Activated naive CD4-positive, alpha-beta T cell (primary cell): ENCODE measurements at places on chromosomes 7 and 10.
A peak's percentile ranks its signal among the peaks of the same experiment; 100 is the strongest.

DNA sequence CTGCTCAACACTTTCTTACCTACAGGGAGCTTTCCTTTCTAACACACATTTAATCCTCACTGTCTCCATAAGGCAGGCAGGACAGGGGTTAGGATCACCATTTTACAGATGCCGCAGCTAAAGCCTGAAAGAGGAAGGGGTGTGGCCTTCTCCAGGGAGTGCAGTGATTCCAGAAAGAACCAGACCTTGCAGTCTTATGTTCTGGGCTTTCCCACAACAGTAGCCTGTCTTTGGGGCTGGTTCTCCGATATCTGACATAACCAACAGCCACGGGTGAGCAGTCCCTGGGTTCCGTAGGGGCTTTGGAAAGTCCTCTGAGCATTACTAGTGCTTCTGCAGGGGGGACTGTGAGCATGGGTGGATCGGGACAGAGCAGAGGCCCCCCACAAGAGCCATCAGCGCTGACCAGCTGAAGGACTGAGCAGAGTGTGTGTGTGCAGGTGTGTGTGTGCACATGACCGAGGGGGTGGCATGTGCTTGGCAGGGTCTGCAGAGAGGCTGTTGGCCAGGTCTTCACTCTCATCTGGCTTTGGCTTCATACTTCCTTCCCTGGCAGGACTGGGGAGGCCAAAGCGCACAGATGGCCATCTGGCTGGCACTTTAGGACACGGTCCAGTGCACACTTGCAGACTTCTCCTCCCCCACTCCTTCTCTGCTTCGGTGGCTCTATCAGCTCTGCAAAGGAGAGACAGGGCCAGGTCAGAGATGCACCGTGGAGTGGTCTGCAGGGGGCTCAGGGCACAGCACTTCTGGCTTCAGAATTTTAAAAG is 400.3 kb downstream of the RPS24 start:
- no peak for DNase-seq

- no peak for DNase-seq
Observed at GRCh38 chr7:117673367-117673766, 193.5 kb downstream of the CFTR start.

GRCh38 chr10:19728376-19728775 is 87.9 kb upstream of the PLXDC2 start:
- DNase-seq = no peak

- DNase-seq = no peak
Observed at GRCh38 chr10:62433181-62433692, 59.1 kb downstream of the ZNF365 start.

DNA sequence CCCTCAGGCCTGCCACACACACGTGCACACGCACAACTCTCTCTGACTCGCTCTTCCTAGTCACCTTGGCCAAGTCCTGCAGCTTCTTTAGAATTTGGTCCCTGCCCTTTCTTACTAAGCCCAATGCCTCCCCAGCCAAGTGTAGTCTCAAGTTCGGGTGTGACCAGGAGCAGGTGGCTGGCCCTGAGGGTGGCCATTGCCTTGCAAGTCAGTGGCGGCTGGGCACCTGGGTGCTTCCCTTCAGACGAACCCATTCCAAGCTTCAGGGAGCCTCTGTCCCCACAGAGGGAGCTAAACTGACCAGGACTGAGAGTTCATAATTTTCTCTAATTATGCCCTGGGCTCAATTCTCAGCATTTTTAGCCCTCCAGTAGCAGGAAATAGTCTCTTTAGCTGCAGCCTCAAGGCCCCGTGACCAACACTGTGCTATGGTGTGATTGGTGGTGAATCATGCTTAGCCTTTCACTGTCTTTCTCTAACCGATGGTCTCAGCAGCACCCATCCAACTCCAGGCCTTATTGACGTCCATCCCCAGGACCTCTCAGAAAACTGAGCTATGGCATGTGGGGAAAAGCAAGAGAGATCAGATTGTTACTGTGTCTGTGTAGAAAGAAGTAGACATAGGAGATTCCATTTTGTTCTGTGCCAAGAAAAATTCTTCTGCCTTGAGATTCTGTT is 34.7 kb upstream of the FXYD4 start:
- DNase-seq = no peak

- DNase-seq = no peak
Observed at GRCh38 chr7:106255246-106255645, 29.5 kb downstream of the NAMPT start.

DNA sequence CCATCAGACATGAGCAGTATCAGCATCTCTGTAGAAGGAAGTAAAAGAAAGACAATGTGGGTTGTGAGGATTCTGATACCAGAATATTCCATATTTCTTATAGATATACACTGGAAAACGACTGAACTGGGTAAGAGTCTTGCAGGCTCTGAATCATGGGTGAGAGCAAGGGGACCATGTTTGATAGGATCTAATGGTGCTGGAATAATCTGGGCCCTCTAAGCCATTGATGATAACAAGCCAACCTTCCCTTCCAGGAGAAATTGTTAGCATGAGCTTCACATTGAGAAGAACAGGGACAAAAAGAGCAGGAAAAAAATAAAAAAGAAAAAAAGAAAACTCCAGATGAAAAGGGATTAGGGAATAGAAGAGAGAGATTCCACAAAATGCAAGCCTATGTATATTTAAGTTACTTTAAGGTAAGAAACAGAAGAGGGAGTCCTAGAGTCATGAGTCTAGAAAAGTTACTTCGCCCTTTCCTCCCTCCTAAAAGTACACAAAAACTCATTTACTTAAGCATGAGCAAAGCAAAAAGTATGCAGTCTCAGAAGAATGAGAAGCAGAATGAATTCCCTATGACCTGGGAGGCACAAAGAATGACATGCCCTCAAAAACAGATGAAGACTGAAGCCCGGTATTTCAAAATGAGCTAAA is 181.9 kb downstream of the TMEM26 start:
- DNase-seq = no peak

DNA sequence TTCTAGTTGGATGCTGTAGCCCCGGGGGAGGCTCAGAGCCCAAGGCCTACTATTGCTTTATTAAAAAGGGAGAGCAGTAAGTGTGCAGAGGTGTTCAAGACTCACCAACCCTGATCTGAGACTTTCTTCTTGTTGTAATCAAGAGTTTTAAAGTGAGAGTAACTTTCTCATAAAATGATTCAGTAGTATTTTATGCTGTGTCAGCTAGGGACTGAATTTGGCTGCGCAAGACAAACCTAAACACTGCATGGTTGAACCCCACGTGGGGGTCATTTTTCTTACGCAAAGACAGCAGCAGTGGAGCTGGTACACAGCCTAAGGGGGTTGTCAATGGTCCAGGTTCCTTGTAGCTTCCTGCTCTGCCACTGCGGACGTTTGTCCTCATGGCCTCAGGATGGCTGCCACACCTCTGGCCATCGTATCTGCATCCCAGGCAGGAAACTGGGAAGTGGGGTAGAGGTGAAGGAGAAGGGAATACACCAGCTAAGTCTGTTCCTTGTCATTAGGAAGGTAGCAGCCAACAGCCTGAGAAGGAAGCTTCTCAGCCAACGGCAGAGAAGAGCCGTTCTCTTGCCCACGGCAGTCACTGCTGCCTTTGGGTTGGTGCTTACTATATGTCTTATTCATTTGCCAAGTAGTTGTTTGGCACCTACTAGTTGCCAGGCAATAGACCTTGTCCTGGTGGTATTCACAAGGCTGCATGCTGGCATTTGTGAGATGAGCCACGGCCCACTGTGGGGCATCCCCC is 44.7 kb downstream of the ELFN1 start:
- DNase-seq = no peak

GRCh38 chr7:37445064-37445723 is 3.5 kb downstream of the ELMO1 start:
- no peak for DNase-seq

DNA sequence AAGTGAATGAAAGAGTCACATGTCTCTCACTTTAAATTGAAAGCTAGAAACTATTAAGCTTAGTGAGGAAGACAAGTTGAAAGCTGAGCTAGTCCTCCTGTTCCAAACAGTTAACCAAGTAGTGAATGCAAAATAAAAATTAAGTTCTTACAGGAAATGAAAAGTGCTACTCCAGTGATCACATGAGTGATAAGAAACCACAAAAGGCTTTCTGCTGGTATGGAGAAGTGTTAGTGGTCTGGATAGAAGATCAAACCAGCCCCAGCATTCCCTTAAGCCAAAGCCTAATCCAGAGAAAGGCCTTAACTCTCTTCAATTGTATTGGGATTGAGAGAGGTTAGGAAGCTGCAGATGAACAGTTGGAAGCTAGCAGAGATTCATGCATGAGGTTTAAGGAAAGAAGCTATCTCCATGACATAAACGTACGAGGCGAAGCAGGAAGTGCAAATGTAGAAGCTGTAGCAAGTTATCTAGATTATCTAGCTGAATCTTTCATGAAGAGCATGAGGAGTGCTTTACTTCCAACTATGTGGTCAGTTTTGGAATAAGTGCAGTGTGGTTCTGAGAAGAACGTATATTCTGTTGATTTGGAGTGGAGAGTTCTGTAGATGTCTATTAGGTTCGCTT is 261.6 kb downstream of the MDFIC start:
- no peak for DNase-seq

- no peak for DNase-seq
Observed at GRCh38 chr7:30862995-30863705, 48.5 kb upstream of the AQP1 start.

DNA sequence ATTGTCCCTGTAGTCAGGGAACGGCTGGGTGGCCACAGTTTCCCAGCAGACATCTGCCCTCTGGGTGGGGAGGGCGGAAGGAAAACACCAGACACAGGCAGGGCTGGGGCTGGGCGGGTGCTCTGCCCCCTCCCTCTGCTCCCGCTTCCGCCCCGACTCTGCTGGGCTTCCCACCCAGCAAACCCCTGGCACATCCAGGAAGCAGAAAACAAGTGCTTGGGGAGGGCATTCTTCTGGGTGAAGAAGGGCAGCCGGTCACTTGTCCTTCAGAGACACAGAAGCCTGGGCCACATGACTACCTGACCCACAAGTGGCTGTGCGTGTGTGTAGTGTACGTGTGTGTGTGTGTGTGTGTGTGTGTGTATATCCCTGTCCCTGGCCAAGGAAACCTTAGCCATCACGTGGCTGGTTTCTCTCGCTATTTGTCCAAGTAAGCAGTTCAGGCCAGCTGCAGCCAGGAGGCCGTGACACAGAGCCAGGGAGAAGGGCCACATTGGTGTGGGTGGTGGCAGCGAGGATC is 77.9 kb downstream of the ZMIZ1 start:
- no peak for DNase-seq

DNA sequence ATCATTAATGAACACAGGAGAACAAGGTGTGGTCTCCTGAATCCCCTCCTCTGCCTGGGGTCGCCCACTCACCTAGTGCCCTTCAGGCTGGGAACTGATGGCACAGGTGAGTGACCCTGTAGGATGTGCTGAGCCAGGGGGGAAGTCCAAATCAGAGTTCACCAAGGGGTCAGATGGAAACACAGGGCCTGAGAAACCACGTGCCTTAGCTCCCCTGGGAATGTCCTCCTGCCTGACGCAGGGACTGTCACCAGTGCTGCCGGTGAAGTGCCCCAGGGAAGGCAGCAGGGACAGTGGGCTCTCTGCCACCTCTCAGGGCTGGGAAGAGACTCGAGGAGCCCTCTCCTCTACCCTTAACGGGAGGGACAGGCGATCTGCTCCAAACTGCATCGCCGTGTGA is 5.8 kb upstream of the PYROXD2 start:
- DNase-seq = no peak

- DNase-seq = no peak
Observed at GRCh38 chr7:13312307-13312706, 624.9 kb downstream of the ARL4A start.

DNA sequence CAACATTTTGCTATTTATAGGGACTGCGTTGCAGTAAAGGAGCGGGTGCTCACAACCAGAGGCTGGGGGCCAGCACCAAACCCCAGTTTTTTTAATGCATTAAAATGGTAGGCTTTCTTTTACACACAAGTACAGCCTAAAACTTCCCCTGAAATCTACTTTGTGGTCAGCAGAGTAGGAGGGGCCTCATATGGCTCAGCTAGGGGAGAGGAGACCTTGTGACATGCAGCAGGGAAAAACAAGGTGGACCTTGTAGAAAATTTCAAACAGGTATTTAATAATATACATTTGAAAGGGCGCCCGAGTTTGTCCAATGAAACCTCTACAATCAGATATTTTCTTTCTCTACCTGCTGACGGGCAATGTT is 1.4 kb downstream of the CCDC136 start:
- no peak for DNase-seq

DNA sequence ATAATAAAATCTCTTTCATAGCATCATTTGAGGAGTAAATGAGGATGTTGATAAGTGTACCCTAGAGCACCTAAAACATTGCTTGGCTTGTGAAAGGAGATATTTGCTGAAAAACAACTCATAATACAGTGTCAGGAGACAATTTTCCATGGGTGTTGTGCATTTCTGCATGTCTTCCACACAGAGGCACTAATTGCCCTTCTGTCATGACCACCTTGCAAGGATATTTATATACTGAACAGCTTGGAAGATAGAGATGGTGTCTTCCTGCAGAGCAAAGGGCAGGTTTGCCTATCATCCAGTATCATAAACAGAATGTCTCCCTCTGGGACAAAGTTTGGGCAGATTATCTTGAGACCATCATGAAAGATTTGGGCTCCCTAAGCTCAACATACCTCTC is 495.2 kb upstream of the LRRN3 start:
- DNase-seq = no peak

DNA sequence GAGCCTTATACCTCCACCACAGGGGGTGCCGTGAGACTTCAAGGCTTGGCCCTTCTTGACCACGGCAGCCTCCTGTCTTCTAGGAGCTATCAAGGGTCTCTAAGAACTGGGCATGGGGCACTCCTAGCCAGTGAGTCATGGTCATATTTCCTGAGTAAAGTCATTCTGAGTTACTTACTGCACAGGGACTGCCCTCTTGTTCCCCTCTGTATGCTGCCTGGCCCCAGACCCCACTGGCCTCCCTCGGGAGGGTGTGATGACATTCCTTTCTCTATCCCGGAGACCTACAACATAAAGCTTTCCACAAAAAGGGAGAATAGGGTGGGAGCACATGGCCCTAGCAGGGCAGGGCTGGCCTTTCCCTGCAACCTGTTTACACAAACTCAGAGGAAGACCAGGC is 21.4 kb downstream of the DPCD start:
- no peak for DNase-seq

GRCh38 chr7:95340491-95340890 is 16.2 kb upstream of the PON1 start:
- DNase-seq = no peak

- DNase-seq = no peak
Observed at GRCh38 chr7:22584179-22584578, 84.2 kb upstream of the STEAP1B start.

GRCh38 chr7:157502701-157503111 is 165.9 kb downstream of the DNAJB6 start:
- DNase-seq = peak; percentile 64

- no peak for DNase-seq
Observed at GRCh38 chr10:130715686-130716670, 579.8 kb downstream of the GLRX3 start.

DNA sequence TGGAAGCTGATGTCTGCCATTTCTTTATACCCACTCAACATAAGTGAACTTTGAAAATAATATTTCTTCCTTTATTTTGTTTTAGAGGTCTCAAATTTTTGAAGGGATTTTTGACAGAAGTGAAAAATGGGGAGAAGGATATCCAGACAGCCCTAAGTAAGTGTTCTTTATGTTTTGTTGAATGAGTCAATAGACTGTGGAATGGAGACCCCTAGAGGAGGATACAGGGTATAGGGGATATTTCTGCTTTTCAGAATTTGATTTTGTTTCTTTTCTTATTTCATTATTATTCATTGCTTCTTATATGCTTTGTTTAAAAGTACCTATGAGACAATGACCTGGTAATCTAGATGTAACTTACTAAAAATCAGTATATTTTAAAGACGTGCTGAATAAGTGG is 34.4 kb downstream of the PLEKHA8 start:
- DNase-seq = no peak

GRCh38 chr10:986881-987619 is 1.2 kb upstream of the GTPBP4 start:
- DNase-seq = no peak

- DNase-seq = no peak
Observed at GRCh38 chr10:133224756-133225372, 5.2 kb upstream of the UTF1 start.
